ENCODE measurements at places on chromosomes 1 and 21.

DNA sequence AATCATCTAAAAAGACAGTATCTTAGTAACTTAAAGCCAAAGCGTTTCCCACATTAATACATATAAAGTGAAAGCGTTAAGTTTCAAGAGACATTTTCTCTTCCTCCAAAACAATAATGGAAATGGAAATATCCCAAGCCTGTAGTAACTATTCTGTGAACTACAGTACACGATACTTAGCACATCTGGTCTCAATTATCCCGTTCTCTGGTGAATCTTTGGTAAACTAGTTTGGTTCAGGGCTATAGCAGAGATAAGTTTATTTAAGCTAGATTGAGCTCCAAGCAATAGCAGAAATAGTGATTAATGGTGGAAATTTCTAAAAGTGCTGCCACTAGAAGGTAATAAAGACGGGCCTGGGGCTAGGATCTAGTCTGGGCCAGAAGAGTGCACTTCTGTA, 55.2 kb downstream of the PCNX2 start:
- no peak for DNase-seq

DNA sequence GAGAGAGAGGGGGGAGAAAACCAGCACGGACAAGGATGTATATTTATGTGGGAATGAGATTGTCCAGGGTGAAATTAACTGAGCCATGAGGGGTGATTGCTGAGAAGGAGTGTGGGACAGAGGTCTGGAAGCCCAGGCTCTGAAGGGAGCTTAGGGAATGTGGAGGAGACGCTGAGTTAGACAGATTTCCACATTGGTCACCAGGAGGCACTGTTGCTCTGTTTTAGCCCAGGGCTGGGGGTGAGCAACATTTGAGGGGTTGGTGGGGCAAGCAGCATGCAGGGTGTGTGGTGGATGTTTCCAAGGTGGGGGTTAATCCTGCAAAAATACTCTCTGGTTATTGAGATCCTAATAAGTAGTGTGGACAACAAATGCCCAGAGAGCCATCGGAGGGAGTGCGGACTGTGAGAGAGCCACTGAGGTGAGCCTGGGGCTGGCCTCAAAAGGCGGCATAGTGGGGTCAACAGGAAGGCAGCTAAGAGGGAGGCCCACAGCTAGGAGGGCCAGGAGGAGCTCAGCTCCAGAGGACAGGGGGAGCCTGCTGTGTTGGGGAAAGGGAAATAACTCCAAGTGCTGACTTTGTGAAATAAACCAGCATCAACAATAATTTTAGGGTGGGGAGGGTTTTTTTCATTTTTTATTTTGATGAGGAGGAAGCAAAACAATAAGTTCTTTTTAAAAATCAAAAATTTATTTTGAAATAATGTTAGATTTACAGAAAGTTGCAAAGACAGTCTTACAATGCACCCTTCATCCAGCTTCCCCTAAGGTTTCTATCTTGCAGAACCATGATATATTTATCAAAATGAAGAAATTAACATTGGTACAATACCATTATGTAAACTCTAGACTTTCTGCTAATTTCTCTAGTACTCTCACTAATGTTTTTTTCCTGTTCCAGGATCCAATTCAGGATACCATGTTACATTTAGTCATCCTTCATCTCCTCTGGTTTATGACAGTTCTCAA, 82.8 kb upstream of the CD34 start:
- no peak for DNase-seq

DNA sequence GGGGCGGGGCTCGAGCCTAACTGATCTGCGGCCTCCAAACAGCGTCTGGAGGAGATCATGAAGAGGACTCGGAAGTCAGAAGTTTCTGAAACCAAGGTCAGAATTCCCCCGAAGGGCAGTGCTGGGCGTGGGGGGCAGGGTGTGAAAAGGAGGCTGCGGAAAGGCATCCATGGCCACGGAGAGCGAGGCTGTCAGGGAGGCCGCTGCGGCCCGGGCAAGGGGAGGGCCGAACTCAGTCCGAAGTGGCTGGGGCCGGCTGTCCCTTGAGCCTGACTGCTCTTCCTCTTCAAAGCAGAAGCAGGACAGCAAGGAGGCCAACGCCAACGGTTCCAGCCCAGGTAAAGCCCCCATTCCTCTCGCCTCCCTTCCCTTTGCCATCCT, 23.2 kb downstream of the MAP7D1 start:
- DNase-seq, result no peak

GRCh38 chr1:37290718-37291117, 183.7 kb upstream of the ZC3H12A start:
- DNase-seq, result no peak

DNA sequence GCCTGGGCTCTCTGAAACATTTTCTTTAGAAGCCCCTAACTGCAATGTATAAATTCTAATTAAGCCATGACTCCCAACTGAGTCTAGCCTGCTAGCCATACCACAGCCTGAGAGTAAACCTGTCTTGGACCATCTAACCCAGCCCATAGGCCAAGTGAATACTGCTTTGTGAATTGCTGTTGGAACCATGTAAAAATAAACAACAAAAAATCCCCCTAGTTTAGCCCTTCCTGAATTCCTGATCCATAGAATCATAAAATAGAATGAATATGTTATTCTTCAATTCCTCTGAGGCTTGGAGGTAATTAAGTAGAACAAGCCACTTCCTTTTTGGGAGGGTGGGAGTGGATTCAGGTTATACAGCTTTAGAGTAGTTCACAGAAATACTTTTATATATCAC, 1496.4 kb downstream of the MRPL39 start:
- no peak for DNase-seq

DNA sequence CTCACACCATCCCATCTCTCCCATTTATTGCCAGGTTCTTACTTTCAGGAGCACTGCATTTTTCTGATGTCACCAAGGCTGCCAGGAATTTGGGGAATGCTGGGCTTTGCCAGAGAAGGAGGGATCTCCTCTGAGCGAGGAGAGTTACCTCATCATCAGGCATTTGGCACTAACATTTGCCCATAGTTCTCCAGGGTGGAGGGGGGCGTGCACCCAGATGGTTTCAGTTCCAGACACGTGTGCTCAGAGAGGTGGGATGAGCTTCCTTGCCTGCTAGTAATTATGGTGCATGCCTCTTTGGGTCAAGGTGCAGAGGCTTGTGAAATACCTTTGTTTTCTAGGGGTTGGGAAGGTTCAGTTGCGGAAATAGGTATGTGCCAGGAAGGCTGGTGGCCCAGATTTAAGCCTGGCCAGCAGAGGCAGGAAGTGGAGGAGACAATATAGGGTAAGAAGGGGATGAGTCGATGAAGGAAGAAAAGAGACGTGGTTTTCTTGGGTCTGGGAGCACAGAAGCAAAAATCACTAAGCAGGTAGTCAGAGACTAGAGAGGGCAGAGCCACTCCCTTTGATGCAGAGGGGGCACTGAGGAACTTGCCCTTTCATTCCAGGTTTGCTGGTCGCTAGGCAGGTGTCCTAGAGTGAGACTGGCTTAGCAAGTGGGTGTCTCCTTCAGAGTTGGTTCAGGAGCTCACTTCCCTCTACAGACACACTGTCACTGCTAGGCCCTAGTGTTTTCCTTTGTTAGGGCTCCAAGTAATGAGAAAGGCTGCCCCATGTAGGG, 7.2 kb downstream of the TUFT1 start:
- no peak for DNase-seq

DNA sequence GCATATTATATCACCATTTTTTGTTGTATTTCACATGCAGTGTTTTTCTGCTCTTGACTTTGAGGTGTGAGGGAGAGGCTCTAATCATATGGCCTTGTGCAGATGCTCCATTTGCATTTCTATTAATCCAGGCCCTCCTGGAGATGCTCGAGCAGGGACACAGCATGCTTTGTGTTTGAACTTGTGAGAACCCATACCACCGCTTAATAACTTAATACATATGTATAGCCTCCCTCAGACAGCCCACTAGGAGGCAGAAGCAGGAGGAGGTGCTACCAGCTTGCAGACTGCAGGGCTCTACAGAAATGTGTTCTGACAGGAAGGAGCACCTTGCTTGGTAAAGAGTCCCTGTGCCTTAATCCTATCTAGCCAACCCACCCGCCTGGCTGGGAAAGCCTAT, 155.2 kb downstream of the BARHL2 start:
- no peak for DNase-seq
